ENCODE measurements at places on chromosomes 3 and 15.

DNA sequence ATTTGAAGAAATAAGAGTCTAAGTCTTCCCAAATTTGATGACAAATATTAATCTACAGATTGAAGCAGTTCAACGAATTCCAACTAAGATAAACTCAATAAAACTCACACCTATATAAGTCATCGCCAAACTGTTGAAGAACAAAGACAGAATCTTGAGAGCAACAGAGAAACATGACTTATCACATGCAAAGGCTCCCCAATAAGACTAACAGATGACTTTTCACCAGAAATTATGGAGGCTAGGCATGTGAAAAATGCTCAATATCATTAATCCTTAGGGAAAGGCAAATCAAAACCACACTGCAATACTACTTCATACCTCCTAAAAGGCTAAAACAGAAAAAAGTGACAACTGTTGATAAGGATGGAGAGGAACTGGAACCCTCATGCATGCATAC is 517.6 kb upstream of the SUCLG2 start:
- DNase-seq: no peak

- DNase-seq: no peak
Observed at GRCh38 chr15:92574566-92574965, 81.0 kb downstream of the FAM174B start.

- no peak for DNase-seq
Observed at GRCh38 chr3:49556500-49557275, 2.4 kb downstream of the BSN start.

DNA sequence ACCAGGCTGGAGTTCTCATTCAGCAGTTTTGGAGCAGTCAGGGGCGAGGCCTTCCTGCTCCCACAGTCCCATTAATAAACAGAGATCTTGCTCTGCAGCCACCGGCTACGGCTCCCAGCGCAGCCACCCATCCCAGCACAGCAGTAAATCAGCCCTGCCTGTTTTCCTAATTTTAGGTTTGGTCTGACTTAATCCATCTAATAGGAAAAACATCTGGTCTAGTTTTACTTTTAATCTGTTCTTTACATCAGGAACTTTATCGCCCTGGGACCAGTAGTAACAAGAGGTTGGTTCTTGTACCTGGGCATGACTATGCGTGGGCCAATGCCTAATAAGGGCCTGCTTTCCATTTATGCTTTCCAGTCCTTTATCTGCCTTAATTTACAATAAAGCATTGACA is 264.0 kb upstream of the DPH6 start:
- DNase-seq: no peak

DNA sequence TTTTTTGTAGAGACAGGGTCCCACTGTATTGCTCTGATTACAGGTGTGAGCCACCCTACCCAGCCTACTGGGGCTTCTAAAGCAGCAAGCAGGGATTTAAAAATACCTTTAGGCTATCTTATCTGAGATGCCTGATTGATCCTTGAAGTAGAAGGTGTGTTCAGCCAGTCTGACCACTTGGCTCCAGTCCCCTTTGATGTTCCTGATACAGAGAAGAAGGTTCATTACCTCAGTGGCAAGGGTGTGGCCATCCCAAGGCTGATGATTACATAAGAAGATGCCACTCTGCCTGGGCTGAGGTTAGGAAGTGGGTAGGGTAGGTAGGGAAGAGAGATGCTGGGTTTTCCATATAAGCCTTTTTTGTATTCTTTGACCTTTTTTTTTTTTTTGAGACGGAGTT is 11.2 kb upstream of the DCAF1 start:
- no peak for DNase-seq

DNA sequence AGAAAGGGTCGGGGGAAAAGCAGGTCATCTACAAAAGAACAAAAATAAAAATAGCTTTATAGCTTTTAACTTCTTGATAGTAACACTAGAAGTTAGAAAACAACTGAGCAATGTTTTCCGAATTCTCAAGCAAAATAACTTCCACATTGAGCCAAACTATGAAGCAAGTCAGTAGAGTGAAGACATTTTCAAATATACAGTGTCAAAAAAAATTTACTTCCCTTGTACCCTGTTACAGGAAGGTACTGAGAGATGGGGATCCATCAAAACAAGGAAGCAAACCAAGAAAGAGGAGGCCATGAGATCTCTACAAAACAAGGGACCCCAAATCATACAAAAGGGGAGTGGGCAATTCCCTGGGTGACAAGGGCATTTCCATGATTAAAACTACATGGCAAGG is 26.6 kb upstream of the STIMATE start:
- no peak for DNase-seq
